ENCODE measurements at places on chromosomes 12 and 14.
A peak's percentile ranks its signal among the peaks of the same experiment; 100 is the strongest.

GRCh38 chr12:123085730-123086487 is 65.0 kb downstream of the PITPNM2 start:
- DNase-seq = no peak

- no peak for DNase-seq
Observed at GRCh38 chr14:67607646-67608045, 7.6 kb upstream of the PIGH start.

- DNase-seq = no peak
Observed at GRCh38 chr14:96410119-96410518, 18.2 kb downstream of the AK7 start.

DNA sequence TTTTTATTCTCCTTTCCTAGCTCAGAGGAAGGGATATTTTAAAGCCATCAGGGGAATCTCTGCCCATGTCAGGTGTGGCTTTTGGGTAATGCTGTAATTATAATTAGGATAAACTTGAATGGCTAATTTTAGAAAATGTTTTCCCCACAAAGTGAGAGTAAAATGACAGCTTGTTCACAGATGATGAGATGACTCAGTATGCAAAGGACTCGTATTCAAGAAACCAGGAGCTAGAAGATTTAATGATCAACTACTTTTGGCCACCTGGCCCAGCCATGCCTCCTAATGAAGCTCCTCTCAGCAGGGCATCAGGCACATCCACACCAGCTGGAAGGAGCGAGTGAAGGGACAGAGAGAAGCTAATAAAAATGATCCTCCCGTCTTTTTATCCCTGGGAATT is 29.0 kb upstream of the PLEKHG7 start:
- DNase-seq = no peak

GRCh38 chr12:85457016-85457415 is 177.0 kb downstream of the ALX1 start:
- DNase-seq = no peak

DNA sequence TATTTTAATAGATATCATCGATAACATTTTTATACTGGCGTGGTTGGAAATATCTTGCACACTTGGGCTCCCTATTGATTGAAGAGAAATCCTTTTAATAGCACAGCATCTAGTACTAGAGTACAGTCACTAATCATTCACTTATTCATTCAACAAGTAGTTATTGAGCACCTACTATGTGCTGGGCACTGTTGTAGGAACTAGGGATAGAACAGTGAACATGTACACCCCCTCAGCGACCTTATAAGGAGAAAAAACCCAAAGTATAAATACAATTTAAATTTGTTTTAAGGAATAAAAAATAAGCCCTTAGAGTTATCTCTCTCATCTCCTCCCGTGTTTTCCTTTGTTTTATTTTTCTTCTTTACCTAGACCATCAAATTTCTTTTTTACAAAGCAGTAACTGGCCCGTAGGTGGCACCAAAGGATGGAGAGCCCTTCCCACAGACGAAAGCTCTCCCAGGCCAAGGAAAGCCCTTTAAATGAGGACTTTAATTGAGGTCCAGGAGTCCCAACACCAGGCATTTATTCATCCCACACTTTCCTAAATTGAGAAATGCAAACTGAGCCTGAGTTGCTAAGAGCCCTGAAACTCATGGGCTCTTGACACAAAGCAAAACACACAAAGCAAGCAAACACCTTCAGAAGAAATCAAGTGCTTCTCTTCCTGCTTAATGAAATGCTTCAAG is 29.0 kb downstream of the PEBP1 start:
- DNase-seq = no peak

DNA sequence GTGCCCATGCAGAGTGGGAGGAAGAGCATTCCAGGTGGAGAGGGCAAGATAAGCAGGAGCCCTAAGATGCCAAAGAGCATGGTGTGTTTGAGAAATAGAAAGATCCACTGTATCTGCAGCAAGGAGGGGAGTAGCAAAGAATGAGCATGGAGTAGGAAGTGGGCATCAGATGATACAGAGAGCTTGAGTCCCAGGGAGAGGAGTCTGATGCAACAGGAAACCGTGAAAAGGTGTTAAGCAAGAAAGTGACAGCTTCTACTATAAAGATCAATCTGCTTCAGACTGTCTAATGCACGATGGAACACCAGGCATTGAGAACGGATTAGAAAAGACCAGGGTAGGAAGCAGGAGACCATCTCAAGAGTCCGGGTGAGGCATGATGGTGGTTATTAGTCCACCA is 12.3 kb upstream of the GPRC5D start:
- DNase-seq = no peak

- DNase-seq = no peak
Observed at GRCh38 chr12:119840582-119840981, 36.5 kb downstream of the CIT start.

DNA sequence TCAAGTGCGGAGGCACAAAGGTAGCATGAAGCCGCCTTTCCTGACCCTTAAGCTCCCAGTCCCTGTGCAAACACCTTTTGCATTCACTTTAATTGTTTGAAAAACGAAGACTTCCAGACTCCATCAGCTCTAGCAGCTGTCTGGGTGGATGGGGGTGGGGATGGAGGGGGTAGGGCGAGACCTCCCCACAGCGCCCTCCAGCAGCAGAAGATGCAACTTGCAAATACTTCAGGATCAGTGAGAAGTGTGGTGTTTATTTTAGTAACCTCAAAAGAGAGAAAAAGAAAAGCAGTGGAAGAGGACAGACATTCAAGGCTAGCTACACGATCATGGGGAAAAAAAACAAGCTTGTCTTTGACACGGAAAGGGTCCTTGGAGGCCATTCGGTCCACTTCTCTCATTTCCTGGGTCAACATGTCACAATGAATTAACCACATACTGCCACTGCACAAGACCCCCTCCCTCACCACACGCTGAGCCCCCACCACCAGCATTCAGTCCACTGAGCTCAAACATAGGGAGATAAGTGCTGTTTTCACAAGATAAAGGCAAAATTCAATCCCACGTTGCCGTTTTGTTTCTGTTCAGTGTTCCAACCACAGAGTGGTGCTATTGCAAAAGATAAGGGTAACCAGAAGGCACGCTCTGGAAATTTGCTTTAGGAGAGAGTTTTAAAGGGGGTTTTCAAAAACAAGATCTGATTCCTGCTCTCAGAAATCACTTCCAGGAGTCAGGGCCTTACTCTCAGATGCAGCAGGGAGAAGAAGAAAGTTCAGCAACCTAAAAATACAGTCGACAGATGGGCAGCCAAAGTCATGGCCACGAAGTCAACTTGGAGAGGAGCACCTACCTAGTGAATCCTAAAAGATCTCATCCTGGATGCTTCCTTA is 3.3 kb upstream of the NTF3 start:
- no peak for DNase-seq

GRCh38 chr14:101635749-101636560 is 74.7 kb downstream of the DIO3 start:
- DNase-seq = no peak

DNA sequence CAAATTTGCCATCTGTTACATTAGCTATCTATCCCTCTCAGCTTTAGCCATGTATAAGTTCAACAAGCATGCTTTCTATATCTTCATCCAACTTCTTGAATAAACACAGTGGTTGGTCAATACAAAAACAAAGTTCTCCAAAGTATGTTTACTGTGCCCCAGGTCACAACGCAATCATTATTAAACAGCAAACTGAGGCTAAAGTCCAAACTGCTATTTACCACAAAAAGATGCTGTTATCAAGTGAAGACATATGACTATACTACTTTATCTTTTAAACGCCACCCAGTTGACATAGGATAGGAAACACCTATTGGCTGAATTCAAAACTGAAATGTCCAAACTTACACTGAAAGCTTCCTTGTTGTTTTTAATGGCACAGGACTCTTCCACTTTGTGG is 11.7 kb downstream of the ZCCHC8 start:
- DNase-seq = no peak

GRCh38 chr12:124388679-124389137 is 93.8 kb downstream of the RFLNA start:
- DNase-seq = peak; percentile 2

GRCh38 chr12:109709401-109709991 is 4.1 kb upstream of the FAM222A start:
- no peak for DNase-seq

DNA sequence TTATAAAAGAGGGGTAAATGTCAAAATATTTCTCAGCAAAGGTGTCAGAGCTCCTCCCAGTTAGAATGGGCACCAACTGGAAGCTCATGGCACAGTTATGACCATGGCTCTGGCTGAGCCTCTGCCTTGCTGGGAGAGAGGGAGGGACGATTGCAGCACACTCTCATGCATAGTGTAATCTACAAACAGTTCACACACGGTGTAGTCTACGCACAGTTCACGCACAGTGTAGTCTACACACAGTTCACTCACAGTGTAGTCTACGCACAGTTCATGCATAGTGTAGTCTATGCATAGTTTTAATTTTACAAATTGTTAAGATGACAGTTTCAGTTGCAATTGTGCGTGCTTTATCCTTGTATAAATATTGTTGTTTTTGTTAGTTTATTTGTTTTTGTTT is 1474.6 kb upstream of the TMEM132C start:
- no peak for DNase-seq

GRCh38 chr12:85363382-85364190 is 83.6 kb downstream of the ALX1 start:
- no peak for DNase-seq

DNA sequence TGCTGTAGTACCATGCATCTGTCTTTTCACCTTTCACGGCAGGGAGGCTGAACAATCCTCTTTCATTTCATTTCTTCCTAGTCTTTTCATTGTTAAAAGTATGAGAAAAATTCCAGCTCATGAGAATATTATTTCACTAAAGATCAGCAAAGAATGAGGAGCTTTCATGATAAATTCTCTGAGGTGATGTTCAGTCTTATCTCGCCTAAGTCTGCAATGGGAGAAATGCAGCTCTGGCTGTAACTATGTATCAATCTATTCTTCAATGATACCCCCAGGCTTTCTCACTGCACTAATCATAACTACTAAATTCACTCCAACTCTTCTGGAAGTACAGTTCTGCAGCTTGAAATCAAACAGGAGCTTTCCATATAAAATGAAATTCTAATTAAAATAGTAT is 15.7 kb downstream of the FOXG1 start:
- no peak for DNase-seq

- no peak for DNase-seq
Observed at GRCh38 chr12:98559666-98560065, 33.8 kb upstream of the SLC25A3 start.

DNA sequence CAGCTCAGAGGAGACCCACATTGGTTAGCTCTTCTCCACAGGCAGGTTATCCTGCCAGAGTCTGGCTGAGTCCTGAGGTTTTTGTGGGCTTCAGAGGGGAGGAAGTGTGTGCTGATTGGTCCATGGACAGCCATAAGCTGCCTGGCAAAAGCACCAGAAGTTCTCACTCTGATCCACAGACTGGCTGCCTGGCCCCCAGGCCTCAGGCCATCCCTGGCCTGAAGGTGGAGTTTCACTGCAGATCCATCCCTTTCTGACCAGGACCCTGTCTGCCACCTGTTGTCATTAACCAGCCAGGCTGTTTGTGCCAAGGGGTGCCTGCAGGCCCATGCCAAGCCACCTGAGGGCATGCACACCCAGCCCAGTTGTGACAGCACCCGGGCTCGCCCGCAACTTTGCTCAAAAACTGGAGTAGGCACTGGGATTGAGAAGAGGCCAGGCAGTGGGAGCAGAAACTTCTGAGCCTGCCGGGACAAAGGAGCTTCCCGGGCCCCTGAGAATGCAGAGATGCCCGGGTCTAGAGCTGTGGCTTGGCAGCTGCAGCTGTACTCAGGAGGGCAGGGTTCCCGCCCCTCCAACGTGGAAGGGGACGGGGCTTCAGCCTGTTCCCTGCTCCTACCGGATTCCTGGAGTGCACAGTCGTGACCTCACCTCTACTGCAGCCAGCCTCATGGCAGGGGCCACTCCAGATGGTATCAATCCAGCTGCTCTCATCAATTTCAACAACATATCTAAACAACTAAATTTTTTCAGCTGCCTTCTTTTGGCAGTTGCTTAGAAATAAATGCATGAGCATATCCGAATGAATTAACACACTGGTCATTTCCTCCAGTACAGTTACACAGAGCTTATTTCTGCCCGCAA is 1277.3 kb downstream of the SLC16A7 start:
- DNase-seq = no peak

DNA sequence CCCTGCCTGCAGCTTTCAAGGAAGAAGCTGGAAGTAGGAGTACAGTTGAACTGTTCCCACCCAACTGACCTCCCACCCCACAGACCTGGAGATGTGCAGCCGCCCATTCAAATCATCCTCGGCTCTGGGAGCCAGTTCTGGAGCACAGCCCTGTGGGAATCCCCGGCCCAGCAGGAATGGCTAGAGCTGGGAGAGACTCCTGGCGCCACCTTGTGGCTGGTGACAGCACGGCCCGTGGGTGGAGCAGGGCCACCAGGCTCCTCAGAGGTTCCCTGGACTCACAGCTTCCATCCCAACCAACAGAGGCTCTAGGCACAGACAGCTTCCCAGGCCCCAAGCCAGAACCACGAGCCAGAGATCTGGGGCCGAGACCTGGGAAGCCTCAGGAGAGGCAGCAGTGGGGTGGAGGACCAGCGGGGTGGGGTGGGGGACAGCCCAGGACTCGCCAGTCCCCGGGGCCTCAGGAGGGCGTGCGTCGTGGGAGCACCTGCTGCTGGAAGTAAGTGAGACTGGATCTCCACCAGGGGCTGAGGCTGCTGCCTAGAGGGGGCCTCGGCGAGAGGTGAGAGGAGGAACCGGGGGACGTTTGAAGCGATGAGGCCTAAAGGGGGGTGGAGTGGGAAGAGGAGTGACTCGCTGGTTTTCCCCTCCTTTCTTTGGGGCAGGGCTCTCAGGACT is 43.4 kb downstream of the RNF34 start:
- DNase-seq = peak; percentile 48

GRCh38 chr12:111081600-111081999 is 161.2 kb upstream of the MYL2 start:
- no peak for DNase-seq

GRCh38 chr12:113149361-113150150 is at the start of gene CFAP73:
Gene CFAP73, plus strand, starts transcription at chr12:113149724. Its CDS starts 134 bp downstream, at chr12:113149858.
- DNase-seq = no peak

- no peak for DNase-seq
Observed at GRCh38 chr12:49621651-49622500, 1.5 kb upstream of the PRPF40B start.

DNA sequence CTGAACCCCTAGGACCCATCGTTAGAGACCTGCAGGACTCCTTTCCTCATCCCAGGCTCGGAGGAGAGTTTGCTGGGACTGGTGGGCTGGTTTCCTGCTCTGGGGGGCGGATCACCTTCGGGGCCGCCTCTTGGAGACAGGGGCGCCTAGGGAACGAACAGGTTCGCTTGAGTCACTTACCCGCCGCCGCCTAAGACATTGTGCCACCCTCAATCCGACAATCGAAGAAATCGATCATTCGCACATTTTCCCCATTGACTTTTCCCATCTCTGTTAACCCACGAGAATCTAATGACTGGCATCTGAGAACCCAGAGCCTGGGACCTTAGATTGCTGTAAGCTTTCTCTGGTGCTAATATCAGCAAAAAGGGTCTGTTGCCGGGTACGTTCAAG is 322 bp downstream of the SLC39A9 start:
- no peak for DNase-seq

GRCh38 chr12:124094733-124095132 is 121.7 kb downstream of the ZNF664 start:
- no peak for DNase-seq

GRCh38 chr12:6998715-6999451 is 19.4 kb downstream of the LPCAT3 start:
- DNase-seq = no peak

Measured in stimulated activated CD8-positive, alpha-beta memory T cell treated with anti-CD3 and anti-CD28 coated beads, Interleukin-7, amount 100 ng/mL, for 24 hours (primary cell).